Activated CD8-positive, alpha-beta T cell treated with anti-CD3 and anti-CD28 coated beads, Interleukin-2, amount 10 ng/mL, durations not matched to agents 7 days and 5 days (primary cell): ENCODE measurements at places on chromosomes 2 and 18. TPM values are rescaled to one million over a fixed set of nuclear protein-coding genes. Genes with fewer than 3 reads are reported as not detected.

- no peak overlapping the region for H3K4me3 ChIP-seq
- H3K4me1 ChIP-seq: no peaks in the 10 kb centered on the region
- no peak for DNase-seq
- no peaks in the 10 kb centered on the region for H3K36me3 ChIP-seq
- no peak overlapping the region for H3K27ac ChIP-seq
These were observed 115.5 kb downstream of the ERBB4 start for GRCh38 chr2:212423089-212423488.

GRCh38 chr2:201908901-201909300, 102.6 kb downstream of the CDK15 start:
- peaks cover 20% of the 10 kb centered on the region for H3K27me3 ChIP-seq
- no peaks in the 10 kb centered on the region for H3K36me3 ChIP-seq

DNA sequence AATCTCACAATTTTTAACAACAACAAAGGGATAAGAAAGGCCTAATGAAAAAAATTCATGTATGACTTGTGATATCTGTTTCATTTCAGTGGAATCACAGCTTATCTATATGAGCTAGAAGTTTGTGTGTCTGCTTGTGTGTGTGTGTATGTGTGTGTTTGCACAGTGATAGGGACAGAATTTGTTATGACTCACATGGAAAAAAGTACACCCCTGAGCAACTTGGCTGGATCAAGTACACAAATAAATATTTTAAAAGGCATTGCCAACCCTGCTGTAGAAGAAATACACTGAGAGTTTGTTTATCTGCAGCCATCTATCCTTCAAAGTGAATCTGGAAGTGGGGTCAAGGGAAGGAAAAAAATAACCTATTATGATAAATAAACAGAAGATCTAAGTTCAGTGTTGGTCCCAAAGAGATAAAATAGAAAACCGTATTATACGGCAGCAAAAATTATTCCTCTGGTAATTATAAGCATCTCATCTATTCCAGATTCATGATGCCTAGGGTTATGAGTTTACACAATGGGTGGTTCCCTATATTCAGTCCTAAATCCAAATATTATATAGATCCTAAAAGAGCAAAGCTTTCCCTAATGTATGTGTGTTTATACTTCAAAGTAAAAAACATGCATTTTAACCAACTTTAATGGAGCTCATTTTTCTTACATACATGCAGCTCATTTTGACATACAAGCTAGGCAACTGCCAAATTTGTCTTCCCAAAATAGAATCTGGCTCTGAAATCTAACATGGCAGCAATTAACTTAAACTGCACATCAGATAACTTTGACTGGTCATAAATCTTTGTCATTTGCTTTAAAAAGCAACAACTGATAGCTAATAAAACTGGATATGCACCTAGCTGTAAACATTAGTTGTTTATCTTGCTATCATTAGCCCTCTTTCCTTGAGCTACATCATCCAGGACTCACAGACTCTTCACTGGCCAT, 420.6 kb downstream of the IRS1 start:
- H3K27me3 ChIP-seq: peaks cover 4% of the 10 kb centered on the region
- no peak overlapping the region for H3K4me3 ChIP-seq
- no peak for DNase-seq
- no peaks in the 10 kb centered on the region for H3K36me3 ChIP-seq

DNA sequence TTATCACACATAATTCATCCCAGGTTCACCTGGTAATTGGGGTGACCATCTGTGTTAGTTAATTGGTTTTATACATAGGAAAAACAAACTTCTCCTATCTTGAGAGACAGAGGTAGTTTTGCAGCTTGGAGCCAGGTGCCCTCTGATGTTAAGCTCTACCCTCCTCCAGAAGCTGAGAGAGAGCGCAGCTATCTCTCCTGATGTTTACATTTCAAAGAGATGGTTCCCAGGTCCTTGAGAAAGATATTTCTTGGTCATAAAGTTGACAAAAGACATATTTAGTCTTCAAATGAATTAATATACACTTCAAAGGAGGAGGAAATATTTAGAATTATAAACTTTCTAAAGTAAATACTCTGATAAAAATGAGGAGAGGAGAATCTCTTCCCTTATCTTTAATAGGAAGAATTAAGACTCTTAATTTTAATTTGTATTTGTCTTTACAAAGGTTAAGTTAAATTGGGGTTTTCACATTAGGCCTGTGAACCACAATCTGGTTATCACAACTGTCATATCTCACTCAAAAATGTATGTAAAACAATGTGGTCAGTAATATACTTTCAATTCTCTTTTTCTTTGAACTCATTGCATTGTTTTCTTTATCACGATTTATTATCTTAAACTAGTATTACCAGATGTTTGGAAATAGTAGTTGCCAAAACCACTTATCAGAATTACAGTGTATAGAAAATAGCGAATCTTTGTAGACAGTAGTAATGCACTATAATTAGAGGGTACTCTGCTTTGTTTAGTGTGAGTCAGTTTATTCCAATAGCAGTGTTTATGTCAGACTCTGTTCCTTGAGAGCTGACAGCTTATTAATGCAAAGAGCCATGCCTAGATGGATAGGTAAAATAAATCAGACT, 26.8 kb downstream of the SERPINB4 start:
- H3K27ac ChIP-seq: no peak overlapping the region
- no peak overlapping the region for H3K4me3 ChIP-seq
- no peaks in the 10 kb centered on the region for H3K4me1 ChIP-seq
- no peaks in the 10 kb centered on the region for H3K36me3 ChIP-seq
- no peak for DNase-seq

DNA sequence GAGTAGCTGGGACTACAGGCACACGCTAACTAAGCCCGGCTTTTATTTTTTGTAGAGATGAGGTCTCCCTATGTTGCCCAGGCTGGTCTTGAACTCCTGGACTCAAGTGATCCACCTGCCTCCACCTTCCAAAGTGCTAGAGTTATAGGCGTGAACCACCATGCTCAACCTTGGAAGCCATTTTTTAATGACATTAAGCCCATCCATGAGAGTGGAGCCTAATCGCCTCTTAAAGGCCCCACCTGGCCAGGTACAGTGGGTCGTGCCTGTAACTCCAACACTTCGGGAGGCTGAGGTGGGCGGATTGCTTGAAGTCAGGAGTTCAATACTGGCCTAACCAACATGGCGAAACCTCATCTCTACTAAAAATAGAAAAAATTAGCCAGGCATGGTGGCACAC, 41.6 kb upstream of the TFCP2L1 start:
- H3K27ac ChIP-seq: no peak overlapping the region
- H3K4me1 ChIP-seq: no peaks in the 10 kb centered on the region
- H3K36me3 ChIP-seq: no peaks in the 10 kb centered on the region
- H3K4me3 ChIP-seq: no peak overlapping the region

- DNase-seq: no peak
- peaks cover 62% of the 10 kb centered on the region for H3K36me3 ChIP-seq
These were observed 55.3 kb downstream of the SP3 start for GRCh38 chr2:173909846-173910245.

DNA sequence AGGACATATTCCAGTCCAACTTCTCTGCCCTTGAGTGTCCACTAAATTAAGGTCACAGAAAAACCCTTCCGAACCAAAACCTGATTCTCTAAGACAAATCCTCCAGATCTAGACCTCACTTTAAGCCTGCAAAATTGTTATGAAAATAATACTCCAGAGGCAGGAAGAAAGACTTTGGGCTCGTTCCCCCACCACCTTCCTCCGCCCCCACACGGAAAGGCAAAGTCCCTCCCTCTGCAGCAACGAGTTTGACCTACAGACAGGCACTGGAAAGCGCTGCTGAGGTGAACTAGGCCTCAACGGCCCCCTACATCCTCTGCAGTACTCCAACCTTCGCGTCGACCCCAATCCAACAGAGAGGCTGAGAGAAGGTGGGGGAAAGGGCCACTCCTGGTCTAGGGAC, 808 bp downstream of the ATP5MC3 start:
- peaks cover 42% of the 10 kb centered on the region for H3K4me1 ChIP-seq
- H3K27me3 ChIP-seq: no peaks in the 10 kb centered on the region
- peak overlapping the region; percentile 83 for H3K4me3 ChIP-seq
- H3K36me3 ChIP-seq: peaks cover 48% of the 10 kb centered on the region

DNA sequence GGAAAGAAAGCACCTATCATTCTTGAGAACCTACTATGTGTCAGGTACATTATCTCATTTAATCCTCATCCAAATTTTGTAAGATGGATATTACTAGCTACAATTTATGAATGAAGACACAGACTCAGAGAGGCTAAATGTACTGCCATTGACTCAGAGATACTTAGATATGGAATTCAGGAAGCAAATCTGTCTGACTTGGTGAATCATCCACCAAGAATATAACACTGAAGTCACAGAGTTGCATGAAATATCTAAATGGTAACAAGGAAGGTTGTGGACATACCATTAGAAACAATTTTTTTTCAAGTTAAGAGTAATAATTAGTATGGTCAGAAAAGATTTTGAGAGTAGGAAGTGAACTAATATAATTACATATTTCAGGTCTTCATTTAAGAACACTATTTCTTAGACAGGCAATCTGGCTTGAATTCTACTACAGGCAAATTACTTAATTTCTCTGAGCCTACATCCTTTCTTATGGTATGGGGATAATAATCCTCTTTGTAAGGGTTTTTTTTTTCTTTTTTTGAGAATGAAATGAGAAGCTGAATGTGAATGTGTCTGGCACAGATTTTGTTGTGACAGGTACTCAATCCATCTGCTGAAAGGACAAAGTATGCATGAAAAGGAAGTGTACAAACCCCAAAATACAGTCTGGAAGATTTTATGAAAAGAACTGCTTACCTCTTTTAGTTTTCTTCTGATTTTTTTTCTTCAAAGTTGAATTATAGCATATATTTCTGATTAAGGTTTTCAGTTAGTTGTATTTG, 14.8 kb upstream of the C2orf66 start:
- peaks cover 11% of the 10 kb centered on the region for H3K36me3 ChIP-seq
- no peak overlapping the region for H3K4me3 ChIP-seq
- DNase-seq: no peak
- peaks cover 11% of the 10 kb centered on the region for H3K4me1 ChIP-seq
- H3K27me3 ChIP-seq: peaks cover 2% of the 10 kb centered on the region

DNA sequence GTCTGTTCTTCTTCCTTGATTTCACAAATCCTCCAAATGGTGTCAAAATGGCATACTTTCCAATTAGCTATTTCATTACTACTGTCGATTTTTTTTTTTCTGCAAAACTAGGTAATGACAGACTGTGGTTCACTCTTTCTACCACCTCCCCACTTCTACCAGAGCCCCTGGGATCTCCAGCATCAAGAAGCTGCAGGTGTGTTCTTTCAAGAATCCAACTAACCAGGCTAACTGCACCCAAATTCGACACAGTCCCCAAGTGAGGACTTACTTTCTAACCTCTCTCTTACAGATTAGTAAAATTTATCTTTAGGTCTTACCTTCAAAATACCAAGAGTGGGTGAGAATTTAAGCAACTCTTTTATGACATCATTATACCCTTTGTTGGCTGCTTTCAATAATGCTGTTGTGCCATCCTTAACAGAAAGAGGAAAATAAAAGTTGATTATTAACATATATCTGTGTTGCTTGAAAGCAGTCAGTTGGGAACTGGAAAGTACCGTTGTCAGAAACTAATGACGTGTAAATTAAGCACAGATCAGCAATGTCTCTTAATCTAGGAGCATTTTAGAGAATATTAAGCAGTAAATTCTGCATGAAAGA, 31.2 kb upstream of the NPC1 start:
- no peak overlapping the region for H3K4me3 ChIP-seq
- H3K4me1 ChIP-seq: peaks cover 10% of the 10 kb centered on the region
- no peak overlapping the region for H3K27ac ChIP-seq
- no peak for DNase-seq

DNA sequence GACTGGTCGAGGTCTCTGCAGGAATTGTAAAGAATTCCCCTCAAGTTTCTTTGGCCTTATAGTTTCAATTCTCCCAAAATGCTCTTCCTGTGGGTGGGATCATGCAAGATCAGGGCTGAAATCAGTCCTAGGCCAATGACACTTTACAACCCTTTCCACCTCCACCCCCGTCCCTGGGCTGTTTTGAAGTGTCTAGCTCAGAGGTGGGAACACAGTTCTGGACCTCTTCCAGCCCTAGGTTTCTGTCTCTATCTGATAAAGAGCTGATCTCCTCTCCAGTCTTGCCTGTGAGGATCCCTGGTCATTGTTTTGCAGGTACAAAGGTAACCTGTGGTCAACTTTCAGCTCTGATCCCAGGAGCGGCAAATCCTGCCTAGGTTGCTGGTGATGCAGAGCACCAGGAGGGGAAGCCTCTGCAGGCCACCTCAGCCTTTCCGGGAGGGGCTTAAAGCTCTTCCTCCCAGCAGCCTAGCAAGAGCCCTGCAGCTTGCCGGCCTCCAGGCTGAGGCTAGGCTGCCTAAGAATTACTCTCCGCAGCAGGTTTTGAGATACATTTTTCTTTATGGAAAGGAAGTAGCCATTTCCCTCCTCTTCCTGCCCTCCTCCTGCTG, 69.8 kb upstream of the WIPF1 start:
- no peak for DNase-seq
- no peaks in the 10 kb centered on the region for H3K27me3 ChIP-seq
- peaks cover 16% of the 10 kb centered on the region for H3K4me1 ChIP-seq
- peak overlapping the region; percentile 26 for H3K27ac ChIP-seq
- peaks cover 15% of the 10 kb centered on the region for H3K36me3 ChIP-seq

DNA sequence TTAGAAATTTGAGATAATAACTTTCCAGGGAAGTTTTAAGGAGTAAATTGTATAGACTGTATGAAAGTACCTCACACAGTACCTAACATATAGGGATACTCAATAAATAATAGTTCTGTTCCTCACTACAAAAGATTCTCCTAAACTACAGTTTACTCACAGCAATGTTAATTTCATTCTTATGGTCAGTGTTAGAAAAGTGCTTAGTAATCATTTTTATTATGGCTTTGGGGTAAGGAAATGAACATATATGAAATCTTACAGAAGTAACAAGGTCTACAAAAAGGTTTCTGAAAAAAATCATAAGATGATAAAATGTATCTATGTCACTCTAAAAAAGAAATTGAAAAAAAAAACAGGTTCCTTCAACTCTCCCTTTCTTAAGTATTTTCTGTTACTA, 67.2 kb downstream of the IKZF2 start:
- H3K27me3 ChIP-seq: no peaks in the 10 kb centered on the region
- no peak overlapping the region for H3K27ac ChIP-seq
- H3K36me3 ChIP-seq: peaks cover 33% of the 10 kb centered on the region
- DNase-seq: no peak
- H3K4me1 ChIP-seq: peaks cover 16% of the 10 kb centered on the region

DNA sequence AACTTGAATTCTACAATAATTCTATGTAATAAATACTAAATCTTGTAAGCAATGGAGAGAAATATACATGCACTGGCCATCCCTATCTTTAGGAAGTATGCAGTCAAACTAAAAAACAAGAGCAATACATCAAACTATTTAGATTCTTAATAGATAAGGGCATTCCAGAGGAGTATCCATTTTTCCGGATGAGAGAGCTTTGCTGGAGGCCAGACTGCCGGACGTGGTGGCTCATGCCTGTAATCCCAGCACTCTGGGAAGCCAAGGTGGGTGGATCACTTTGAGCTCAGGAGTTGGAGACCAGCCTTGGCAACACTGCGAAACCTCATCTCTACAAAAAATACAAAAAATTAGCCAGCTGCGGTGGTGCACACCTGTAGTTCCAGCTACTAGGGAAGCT, 60.8 kb downstream of the KIF5C start:
- H3K27me3 ChIP-seq: no peaks in the 10 kb centered on the region
- no peak overlapping the region for H3K4me3 ChIP-seq
- no peak for DNase-seq
- H3K36me3 ChIP-seq: no peaks in the 10 kb centered on the region
- no peak overlapping the region for H3K27ac ChIP-seq

TEX44 gene
- total RNA-seq: not detected

POTEI gene
- total RNA-seq: not detected

EGR4 gene
- total RNA-seq: not detected

MERTK gene
- total RNA-seq: 0.21 TPM

C2orf80 gene
- total RNA-seq: not detected

HAAO gene
- 0.40 TPM for total RNA-seq

ZNF532 gene
- 0.50 TPM for total RNA-seq

TMEM127 gene
- total RNA-seq: 31.8 TPM

GLB1L gene
- 3.4 TPM for total RNA-seq

PRSS56 gene
- not detected for total RNA-seq
